Stimulated activated CD4-positive, alpha-beta T cell treated with anti-CD3 and anti-CD28 coated beads, Interleukin-1b, Interleukin-23, amount 100 ng/mL, for 4 hours (primary cell): ENCODE measurements at places on chromosomes 3 and 15.

DNA sequence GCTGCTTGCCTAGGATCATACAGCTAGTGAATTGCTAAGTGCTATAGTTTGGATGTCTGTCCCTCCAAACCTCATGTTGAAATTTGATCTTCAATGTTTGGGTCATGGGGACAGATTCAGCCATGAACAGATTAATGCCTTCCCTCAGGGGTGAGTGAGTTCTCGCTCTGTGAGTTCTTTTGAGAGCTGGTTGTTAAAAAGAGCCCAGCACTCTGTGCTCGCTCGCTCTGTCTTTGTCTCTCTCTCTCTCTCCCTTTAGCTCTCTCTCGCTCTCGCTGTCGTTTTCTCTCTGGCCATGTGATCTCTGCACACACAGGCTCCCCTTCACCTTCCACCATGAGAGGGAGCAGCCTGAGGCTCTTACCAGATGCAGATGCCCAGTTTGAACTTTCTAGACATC, 14.9 kb downstream of the TRH start:
- DNase-seq, result no peak

DNA sequence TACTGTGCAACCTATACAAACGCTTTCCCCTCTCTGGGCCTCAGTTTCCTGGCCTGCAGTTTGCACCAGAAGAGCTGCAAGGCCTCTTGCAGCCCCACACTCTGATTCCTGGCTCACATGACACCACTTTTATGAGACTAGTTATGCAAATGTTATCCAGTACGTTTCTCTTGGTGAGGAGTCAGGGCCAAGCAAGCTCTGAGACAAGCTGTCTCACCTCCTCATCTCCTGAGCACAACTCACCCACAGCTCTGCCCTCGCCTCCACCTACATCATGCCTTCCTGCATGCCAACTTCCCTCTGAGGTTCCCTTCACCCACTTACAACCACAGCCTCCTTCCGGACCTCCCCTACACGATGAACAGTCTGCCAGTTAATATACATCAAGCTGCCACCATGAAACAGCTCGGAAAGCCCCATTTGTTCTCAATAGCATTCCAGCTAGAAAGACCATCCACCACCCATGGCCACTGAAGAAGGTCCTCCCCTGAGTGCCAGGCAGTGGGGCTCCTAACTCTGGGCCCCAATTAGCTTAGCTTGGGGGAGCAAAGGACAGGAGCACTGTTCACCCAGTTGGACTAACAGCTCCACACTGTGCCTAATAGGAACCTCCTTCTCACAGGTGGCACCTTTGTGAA, 25.0 kb downstream of the CRYGS start:
- peak; percentile 34 for DNase-seq

GRCh38 chr15:79620112-79620857, 188.1 kb downstream of the MINAR1 start:
- no peak for DNase-seq

- no peak for DNase-seq
Measured at GRCh38 chr3:52022323-52023100, 26.8 kb upstream of the RPL29 start.

DNA sequence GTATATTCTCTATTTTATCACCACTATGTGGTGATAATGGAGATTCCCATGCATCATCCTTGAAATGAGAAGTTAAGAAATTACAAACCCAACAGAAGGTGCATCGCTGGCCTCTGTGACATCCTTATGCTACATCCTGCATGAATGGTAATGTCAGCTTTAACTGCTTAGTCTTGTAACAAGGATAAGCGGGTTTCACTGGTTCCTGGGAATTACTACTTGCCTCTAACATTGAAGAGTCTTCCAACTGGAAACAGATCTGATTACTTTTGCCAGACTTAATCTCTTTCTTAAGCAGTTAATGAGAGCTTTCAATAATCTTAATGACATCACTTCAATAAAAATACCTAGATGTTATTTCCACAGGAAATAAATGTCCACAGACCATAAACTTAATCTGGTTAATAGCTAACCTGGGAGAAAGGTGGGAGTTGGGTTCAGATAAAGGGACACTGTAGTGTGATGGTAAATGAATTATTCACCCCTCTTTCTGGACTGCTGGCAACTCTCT, 44.0 kb downstream of the FMN1 start:
- no peak for DNase-seq

GRCh38 chr3:141789281-141789680, 26.1 kb downstream of the GRK7 start:
- DNase-seq, result no peak

DNA sequence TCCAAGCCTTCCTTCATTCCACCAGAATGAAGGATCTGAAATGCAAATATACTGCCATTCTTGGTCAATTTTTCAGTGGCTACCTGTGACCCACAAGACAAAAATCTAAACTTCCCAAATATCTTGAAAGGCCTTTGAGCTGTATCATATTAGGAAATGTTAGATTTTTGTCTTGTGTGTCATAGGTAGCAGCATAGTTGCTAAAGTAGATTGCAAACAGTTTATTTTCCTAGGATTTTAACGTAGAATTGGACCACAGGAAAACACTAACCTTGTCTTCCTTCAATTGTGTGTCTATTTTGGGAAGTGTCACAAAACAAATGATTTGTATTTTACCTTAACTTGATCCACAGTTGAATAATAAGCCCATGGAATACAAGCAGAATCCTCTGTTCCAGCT, 42.4 kb downstream of the CP start:
- no peak for DNase-seq
